Uterus (tissue), 4 donors: ENCODE measurements at places on chromosomes 12 and 14.
A peak's percentile ranks its signal among the peaks of the same experiment; 100 is the strongest.

DNA sequence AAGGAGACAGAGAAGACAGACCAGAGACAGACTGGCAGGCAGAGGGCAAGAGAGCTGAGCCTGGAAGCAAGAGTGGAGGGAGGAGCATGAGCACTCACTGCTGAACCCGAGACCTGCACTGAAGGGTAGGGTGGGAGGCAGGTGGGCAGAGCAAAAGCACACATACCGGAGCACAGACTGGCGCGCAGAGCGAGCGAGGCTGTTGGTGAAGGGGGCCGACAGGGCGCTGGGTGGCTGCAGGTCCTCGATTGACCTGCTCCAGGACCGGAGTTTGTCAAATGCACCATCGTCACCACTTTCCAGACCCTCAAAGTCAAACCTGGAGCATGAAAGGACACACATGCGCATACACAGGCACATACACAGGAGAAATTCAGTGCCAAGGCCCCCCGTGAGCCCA, 34.9 kb downstream of the PRPF40B start:
- H3K4me3 ChIP-seq = no peak overlapping the region
- DNase-seq = no peak
- H3K27ac ChIP-seq = no peak overlapping the region
- H3K4me1 ChIP-seq = no peaks in the 10 kb centered on the region
- H3K36me3 ChIP-seq = no peaks in the 10 kb centered on the region

GRCh38 chr12:117684471-117684870, 284.3 kb downstream of the KSR2 start:
- DNase-seq = no peak
- H3K27ac ChIP-seq = no peak overlapping the region
- H3K36me3 ChIP-seq = no peaks in the 10 kb centered on the region
- H3K4me1 ChIP-seq = no peaks in the 10 kb centered on the region
- H3K27me3 ChIP-seq = no peaks in the 10 kb centered on the region
- H3K4me3 ChIP-seq = no peak overlapping the region

DNA sequence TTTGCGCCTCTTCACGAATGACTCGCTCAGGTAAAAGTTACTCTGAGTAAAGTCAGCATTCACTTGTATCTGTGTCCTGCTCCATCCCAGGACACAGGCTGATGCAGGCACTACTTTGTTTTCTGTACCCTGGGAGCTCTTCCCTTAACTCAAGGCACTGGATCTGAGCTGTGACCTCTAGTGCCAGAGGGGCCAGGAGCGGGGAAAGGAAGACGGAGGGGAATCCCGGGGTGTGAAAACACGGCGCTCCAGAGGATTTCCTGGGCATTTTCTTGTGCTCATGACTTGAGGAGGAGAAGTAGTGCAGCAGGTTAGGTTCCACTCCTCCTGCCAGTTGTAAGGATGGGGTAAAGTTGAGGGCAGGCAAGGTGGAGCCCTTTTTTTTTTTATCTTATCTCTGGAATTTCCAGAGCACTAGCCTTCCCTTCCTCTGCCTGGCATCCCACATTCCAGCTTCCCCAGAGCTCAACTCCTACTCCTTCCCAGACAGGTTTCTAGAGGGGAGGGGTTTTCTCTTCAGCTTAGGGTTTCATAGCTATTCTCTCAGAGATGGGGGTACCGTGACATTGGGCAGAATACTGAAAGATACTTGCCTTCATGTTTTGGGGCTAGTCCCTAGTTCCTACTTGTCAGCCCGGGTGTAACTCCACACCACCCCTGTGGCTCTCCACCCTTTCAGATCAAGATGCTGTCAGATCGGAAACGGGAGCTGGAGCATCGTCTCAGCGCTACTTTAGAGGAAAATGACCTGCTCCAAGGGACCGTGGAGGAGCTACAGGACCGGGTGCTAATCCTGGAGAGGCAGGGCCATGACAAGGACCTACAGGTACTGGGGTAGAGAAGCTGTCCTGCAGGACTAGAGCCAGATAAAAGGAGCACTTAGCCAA, 52.3 kb downstream of the RAB35 start:
- no peaks in the 10 kb centered on the region for H3K36me3 ChIP-seq
- no peaks in the 10 kb centered on the region for H3K4me1 ChIP-seq
- no peaks in the 10 kb centered on the region for H3K27me3 ChIP-seq

GRCh38 chr14:53034036-53034435, 83.2 kb upstream of the FERMT2 start:
- no peak overlapping the region for H3K27ac ChIP-seq
- H3K4me3 ChIP-seq = no peak overlapping the region
- DNase-seq = no peak
- no peaks in the 10 kb centered on the region for H3K27me3 ChIP-seq

DNA sequence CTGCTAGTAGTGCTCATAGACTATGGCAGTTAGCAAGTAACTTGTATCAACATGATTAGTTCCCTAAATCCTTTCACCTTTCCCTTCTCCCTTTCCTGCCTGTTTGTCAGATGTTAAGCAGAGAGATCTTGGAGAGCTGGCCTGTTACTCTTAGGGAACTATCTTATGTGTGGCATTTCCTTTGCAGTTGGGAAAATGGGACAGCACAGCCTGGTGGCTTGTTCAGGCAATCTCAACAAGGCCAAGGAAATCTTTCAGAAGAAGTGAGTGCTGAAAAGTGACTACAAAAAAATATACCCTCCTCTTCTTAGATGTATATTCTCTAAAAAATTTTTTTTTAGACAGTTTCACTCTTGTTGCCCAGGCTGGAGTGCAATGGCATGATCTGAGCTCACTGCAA, 7.4 kb downstream of the PARP2 start:
- no peak overlapping the region for H3K4me3 ChIP-seq
- H3K27me3 ChIP-seq = no peaks in the 10 kb centered on the region
- H3K27ac ChIP-seq = no peak overlapping the region
- H3K36me3 ChIP-seq = no peaks in the 10 kb centered on the region
- H3K4me1 ChIP-seq = no peaks in the 10 kb centered on the region

- no peak overlapping the region for H3K4me3 ChIP-seq
- no peaks in the 10 kb centered on the region for H3K36me3 ChIP-seq
- no peaks in the 10 kb centered on the region for H3K27me3 ChIP-seq
- H3K4me1 ChIP-seq = no peaks in the 10 kb centered on the region
Observed at GRCh38 chr12:131378176-131378842, 332.6 kb upstream of the SFSWAP start.

- H3K27ac ChIP-seq = no peak overlapping the region
- no peaks in the 10 kb centered on the region for H3K36me3 ChIP-seq
- H3K4me3 ChIP-seq = no peak overlapping the region
- no peaks in the 10 kb centered on the region for H3K4me1 ChIP-seq
- no peak for DNase-seq
Observed at GRCh38 chr14:72844524-72844923, 49.4 kb downstream of the DPF3 start.

DNA sequence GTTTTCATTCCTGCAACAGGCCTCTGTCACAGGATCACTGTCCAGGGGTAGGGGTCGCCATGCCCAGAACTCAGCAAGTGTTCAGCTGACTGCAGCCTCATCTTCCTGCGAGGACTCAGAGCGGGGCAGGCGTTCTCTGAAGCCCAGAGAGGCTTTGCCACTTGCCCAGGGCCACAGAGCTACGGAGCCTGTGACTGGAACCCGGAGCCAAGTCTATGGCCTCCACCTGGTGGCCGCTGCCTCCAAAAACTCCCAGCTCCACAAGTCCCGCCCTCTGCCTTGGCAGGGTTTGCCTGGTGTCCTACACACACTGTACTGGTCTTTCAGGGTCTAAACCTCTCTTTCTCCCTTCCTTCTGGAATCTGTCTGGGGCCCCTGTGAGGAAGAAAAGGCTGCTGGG, 8.7 kb upstream of the PPP1R13B start:
- no peak overlapping the region for H3K4me3 ChIP-seq
- no peaks in the 10 kb centered on the region for H3K36me3 ChIP-seq
- no peak for DNase-seq
- H3K4me1 ChIP-seq = no peaks in the 10 kb centered on the region

DNA sequence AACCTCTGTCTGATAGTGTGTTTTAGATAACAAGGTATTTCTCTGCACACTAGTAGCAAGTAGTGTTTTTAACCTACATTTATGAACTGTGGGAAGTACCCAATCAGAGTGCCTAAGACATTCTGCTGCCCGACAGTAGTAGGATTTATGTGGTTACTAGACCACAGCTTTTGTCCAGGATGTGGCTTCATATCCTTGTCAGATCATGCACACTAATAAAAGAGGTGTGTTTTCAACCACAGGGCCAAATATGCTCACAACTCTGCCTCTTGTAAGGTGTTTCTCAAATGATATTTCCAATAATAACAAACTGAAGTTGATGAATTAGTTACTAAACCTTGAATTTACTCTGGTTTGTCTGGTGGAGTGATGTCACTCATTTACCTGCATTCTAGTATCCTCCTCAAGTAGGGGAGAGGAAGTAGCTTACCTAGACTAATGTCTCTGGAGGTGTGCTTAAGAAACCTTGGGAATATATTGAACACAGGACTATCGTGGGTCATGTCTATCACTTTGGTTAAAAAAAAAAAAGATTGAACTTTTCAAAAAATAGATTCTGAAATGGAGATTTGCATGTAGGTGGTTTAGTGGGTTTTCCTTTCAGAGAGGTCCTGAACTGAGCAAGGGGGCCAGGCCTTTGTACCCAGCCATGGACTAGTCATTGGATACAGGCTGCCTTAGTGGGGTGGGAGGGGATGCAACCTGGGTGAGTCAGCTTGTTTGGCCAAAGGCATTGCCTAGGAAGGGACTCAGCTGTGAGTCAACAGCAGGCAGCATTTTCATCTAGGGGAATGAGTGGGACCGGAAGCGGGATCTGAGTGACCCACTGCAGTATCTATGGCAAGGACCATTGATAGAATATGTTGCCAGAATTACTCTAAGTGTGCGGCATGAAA, 14.1 kb downstream of the FBXW8 start:
- H3K36me3 ChIP-seq = no peaks in the 10 kb centered on the region
- no peaks in the 10 kb centered on the region for H3K27me3 ChIP-seq
- no peaks in the 10 kb centered on the region for H3K4me1 ChIP-seq
- no peak overlapping the region for H3K4me3 ChIP-seq
- no peak overlapping the region for H3K27ac ChIP-seq
- DNase-seq = no peak

GRCh38 chr12:110179291-110179690, 55.1 kb downstream of the IFT81 start:
- no peaks in the 10 kb centered on the region for H3K4me1 ChIP-seq
- H3K4me3 ChIP-seq = no peak overlapping the region
- H3K27me3 ChIP-seq = no peaks in the 10 kb centered on the region
- no peak for DNase-seq
- H3K27ac ChIP-seq = no peak overlapping the region

GRCh38 chr12:8483079-8483478, 27.3 kb downstream of the CLEC6A start:
- H3K27me3 ChIP-seq = no peaks in the 10 kb centered on the region
- H3K4me1 ChIP-seq = no peaks in the 10 kb centered on the region
- H3K36me3 ChIP-seq = no peaks in the 10 kb centered on the region
- DNase-seq = no peak

GRCh38 chr12:94172973-94173372, 24.6 kb downstream of the PLXNC1 start:
- no peak for DNase-seq
- H3K27ac ChIP-seq = no peak overlapping the region
- no peaks in the 10 kb centered on the region for H3K4me1 ChIP-seq
- no peaks in the 10 kb centered on the region for H3K36me3 ChIP-seq
- H3K27me3 ChIP-seq = no peaks in the 10 kb centered on the region

- no peak overlapping the region for H3K27ac ChIP-seq
- DNase-seq = no peak
- H3K4me1 ChIP-seq = no peaks in the 10 kb centered on the region
- no peaks in the 10 kb centered on the region for H3K27me3 ChIP-seq
- H3K36me3 ChIP-seq = no peaks in the 10 kb centered on the region
- H3K4me3 ChIP-seq = no peak overlapping the region
Observed at GRCh38 chr12:127194176-127194575, 1072.8 kb upstream of the TMEM132C start.

- H3K4me3 ChIP-seq = no peak overlapping the region
- no peaks in the 10 kb centered on the region for H3K4me1 ChIP-seq
- no peak overlapping the region for H3K27ac ChIP-seq
- no peaks in the 10 kb centered on the region for H3K27me3 ChIP-seq
- no peak for DNase-seq
Observed at GRCh38 chr12:57724936-57725740, 13.4 kb downstream of the AGAP2 start.

GRCh38 chr12:26122681-26123481, 2.0 kb downstream of the BHLHE41 start:
- H3K27ac ChIP-seq = peak overlapping the region; percentile 96
- no peaks in the 10 kb centered on the region for H3K36me3 ChIP-seq
- H3K4me3 ChIP-seq = peak overlapping the region; percentile 52
- peaks cover 8% of the 10 kb centered on the region for H3K4me1 ChIP-seq
- peak; percentile 81 for DNase-seq

DNA sequence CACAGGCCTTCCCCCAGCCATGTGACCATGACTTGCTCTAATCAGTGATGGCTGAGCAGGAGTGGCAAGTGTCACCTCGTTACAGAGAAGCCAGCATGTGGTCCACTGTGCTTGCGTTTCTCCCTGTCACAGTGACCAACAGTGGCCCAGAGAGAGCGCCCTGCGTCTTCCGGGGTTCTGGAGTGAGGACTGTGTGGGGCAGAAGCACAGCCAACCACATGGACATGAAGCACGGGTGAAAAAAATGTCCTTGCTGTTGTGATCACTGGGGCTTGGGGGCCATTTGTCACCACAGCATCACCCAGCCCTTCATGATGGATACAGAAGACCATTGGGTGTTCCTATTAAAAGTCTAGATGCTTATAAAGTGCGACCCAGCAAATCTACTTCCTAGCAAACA, 174.6 kb upstream of the C14orf180 start:
- no peaks in the 10 kb centered on the region for H3K4me1 ChIP-seq
- no peak for DNase-seq
- no peaks in the 10 kb centered on the region for H3K36me3 ChIP-seq
- no peak overlapping the region for H3K27ac ChIP-seq

DNA sequence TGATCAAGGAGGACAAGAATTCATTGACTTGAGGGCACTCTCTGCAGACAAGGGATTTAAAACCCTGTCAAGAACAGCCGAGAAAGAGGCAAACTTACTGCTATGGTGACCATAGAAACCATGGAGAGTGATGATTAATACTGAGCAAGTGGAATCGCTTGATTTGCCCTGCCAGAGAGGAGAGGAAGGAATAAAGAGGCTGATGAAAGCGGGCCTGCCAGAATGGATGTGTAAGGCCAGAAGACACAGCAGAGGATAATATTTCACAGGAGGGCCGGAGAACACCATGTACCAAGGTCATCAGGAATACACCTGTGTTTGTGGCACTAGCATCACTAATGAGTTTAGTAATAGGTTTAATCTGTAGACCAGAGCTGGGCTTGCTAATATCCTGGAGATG, 221.8 kb upstream of the DCN start:
- no peaks in the 10 kb centered on the region for H3K4me1 ChIP-seq
- no peaks in the 10 kb centered on the region for H3K36me3 ChIP-seq
- no peak overlapping the region for H3K27ac ChIP-seq
- no peak overlapping the region for H3K4me3 ChIP-seq
- DNase-seq = no peak

DNA sequence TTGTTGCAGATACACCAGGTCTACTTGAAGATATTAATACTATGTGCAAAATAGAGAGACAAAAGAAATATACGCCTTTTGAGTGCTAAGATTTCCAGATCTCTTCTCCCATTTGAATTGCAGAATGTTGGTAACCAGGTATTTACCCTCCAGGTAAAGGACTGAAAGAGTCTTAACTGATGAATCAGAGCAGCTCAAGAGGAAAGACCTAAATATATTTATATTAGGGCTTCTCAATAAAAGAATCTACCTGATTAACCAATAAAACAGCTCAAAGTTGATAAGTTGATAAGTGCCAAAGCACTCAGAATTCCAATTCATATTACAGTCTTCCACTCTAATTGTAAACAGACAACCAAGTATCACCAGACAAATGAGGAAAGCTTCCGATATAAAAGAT, 59.2 kb downstream of the ZNF641 start:
- no peaks in the 10 kb centered on the region for H3K36me3 ChIP-seq
- H3K27me3 ChIP-seq = no peaks in the 10 kb centered on the region
- no peak overlapping the region for H3K27ac ChIP-seq
- no peaks in the 10 kb centered on the region for H3K4me1 ChIP-seq
